Omental fat pad (tissue), 4 donors: ENCODE measurements at places on chromosomes 16 and 17. TPM values are rescaled to one million over a fixed set of nuclear protein-coding genes. Genes with fewer than 3 reads are reported as not detected.

GRCh38 chr16:11264155-11264832, 4.8 kb downstream of the TNP2 start:
- no peak for DNase-seq

GRCh38 chr17:20925091-20925490, 117.7 kb downstream of the USP22 start:
- no peak for DNase-seq

DNA sequence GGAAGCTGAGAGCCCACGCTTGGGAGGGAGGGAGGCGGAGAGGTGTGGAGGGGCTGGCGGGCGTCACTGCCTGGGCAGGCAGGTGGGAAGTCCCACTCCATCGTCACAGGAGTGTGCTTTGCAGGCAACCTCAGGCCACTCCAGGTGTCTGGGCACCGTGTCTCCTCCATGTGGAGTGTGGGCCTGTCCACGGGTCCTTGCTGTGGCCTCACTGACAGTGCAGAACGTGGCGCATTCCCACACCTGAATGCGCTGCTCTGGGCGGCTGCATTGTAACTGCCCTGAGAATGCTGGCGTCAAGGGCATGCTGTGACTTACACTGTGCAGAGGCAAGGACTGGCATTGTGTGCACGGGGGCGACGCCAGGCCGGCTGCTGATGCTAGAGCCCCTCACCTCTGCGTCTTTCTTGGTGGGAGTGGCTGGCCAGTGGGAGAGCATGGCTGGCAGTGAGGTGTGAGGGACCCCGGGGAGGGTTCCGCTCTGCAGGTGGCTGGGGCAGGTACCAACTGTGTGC, 66.4 kb downstream of the BANP start:
- DNase-seq, result no peak

DNA sequence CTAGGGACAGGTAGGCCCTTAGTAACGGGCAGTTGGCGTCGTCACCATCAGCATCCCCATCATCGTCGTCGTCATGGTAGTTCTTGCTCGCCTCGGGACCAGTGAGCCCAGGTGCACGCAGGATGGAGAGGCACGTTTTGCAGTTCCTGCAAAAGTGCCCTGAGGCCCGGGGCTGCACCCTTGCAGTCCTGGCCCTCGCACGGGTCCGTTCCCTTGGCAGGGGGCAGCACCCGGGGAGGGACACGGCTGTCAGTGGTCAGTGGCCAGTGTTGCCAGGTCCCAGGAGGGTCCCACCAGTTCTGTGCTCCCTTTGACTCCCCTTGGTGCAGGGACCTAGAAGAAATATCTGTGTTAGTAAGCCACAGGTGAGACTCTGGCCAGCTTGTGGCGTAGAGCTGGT, 243.9 kb upstream of the CIBAR2 start:
- DNase-seq, result no peak

- DNase-seq, result no peak
These were observed 39.8 kb downstream of the ZNF778 start for GRCh38 chr16:89257281-89257731.

- DNase-seq, result no peak
These were observed 142.9 kb upstream of the MYOCD start for GRCh38 chr17:12522743-12523183.

DNA sequence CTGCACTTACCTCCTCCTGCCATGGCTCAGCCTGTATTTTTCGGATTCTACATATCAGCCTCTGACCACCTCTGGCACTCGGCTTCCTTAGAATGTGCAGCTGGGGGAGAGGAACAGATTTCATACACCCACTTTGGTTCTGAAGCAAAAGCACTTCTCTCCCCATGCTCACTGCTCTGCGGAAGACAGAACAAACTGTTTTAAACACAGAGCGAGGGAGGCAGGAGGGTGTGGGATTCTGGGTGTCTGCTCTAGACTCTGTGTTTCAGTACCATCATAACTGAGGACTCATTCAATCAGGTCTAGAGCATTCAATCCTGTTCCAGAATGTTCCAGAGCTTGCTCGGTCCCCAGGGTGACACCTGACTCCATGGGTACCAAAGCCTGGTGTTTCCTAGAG, 239.1 kb downstream of the GRIN2A start:
- DNase-seq, result no peak

GRCh38 chr16:15807603-15808009, 49.2 kb downstream of the MYH11 start:
- DNase-seq, result no peak

GRCh38 chr16:67270931-67271338, 8.4 kb upstream of the PLEKHG4 start:
- DNase-seq, result no peak

GRCh38 chr17:79476074-79476652, 134.7 kb downstream of the RBFOX3 start:
- no peak for DNase-seq

- DNase-seq, result no peak
These were observed 121.3 kb downstream of the TRIM37 start for GRCh38 chr17:58985367-58985766.

GRCh38 chr16:19245326-19245925, 40.1 kb upstream of the CLEC19A start:
- no peak for DNase-seq

DNA sequence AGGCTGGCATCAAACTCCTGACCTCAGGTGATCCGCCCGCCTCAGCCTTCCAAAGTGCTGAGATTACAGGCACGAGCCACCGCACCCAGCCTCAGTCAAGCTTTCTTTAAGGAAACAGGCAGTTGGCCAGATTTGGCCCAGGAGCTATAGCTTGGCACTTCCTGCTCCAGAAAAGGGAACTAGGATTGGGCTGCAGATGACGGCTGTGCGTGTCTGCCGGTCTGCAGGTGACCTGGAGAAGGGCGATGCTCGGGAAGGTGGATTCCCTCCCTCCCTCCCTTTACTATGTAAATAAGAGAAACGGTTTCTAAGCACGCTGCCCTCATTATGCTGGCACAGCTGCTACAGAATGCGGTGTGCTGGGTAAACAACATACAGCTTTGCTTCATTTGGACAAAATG, 215.9 kb downstream of the RPTOR start:
- no peak for DNase-seq

DNA sequence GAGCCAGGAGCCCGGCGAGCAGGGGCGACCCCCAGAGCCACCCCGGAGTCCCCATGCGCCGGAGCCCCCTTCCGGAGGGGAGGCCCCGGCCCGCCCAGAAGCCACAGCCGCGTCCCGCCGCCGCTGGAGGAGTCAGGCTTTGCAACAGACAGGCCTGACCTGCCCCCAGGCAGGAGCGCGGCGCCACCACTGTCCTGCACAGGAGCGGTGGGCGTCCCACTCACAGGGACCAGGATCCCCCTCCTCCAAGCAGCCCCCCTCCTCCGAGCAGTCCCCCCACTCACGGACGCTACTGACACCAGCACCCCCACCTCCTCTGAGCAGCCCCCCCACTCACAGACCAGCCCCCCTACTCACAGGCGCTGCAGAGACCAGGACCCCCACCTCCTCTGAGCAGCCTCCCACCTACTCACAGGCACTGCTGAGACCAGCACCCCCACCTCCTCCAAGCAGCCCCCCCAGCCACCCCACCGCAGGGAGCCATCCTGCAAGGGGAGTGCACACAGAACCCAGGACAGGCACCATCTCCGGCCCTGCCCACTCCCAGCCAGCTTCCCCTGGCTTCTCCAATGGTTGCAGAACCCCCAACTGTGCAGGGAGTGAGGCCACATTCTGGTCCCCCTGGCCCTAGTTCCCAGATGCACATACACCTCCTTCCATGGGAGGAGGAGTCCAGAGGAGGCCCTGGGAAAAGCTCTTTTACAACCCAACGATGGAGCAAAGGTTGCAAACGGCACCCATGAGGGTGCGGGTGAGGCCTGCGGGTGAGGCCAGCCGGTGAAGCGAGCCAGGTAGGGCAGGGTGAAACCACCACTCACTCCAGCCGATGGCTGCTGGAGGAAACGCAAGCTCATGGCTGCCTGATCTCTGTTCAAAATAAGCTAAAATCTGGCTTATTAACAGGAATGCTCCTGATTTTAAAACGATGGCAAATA, 69.9 kb downstream of the ABR start:
- DNase-seq, result no peak

GRCh38 chr17:68437979-68438822, 19.1 kb downstream of the WIPI1 start:
- no peak for DNase-seq

GRCh38 chr17:63293323-63294075, 152.6 kb downstream of the CYB561 start:
- DNase-seq, result no peak

SYCE1L gene
- 0.84 TPM for total RNA-seq

CBX4 gene
- total RNA-seq, result 16.6 TPM

CHTF18 gene
- 4.9 TPM for total RNA-seq

HID1 gene
- 24.1 TPM for total RNA-seq

LGALS9C gene
- not detected for total RNA-seq

FAM83G gene
- 0.95 TPM for total RNA-seq

C17orf113 gene
- 0.25 TPM for total RNA-seq

TP53TG3F gene
- not detected for total RNA-seq

NPIPA2 gene
- total RNA-seq, result not detected

ICAM2 gene
- total RNA-seq, result 133 TPM

MYH8 gene
- total RNA-seq, result not detected

GLIS2 gene
- total RNA-seq, result 3.0 TPM
